HFFc6 (cell line): ENCODE measurements at places on chromosomes 5 and 9. TPM values are rescaled to one million over a fixed set of nuclear protein-coding genes. Genes with fewer than 3 reads are reported as not detected.

GPRIN1 gene
- 2.8 to 5.2 TPM (median 3.0 TPM) in 3 replicates for total RNA-seq

PCDHGA12 gene
- total RNA-seq = 7.2 and 18.6 TPM in 2 replicates

WWC1 gene
- 4.8 to 6.6 TPM (median 5.3 TPM) in 3 replicates for total RNA-seq

GPR151 gene
- total RNA-seq = not detected in 3 replicates

HBEGF gene
- total RNA-seq = 6.0 to 10.0 TPM (median 8.0 TPM) in 3 replicates

IQGAP2 gene
- total RNA-seq = 0.37 TPM in 1 of 2 replicates, not detected in the other

- DNase-seq = peak; percentile 27
Measured at GRCh38 chr9:4666042-4666699, at the start of gene SPATA6L. TSS of gene SPATA6L (minus strand) at chr9:4666480. CDS start at chr9:4666250, 230 bp downstream.

DNA sequence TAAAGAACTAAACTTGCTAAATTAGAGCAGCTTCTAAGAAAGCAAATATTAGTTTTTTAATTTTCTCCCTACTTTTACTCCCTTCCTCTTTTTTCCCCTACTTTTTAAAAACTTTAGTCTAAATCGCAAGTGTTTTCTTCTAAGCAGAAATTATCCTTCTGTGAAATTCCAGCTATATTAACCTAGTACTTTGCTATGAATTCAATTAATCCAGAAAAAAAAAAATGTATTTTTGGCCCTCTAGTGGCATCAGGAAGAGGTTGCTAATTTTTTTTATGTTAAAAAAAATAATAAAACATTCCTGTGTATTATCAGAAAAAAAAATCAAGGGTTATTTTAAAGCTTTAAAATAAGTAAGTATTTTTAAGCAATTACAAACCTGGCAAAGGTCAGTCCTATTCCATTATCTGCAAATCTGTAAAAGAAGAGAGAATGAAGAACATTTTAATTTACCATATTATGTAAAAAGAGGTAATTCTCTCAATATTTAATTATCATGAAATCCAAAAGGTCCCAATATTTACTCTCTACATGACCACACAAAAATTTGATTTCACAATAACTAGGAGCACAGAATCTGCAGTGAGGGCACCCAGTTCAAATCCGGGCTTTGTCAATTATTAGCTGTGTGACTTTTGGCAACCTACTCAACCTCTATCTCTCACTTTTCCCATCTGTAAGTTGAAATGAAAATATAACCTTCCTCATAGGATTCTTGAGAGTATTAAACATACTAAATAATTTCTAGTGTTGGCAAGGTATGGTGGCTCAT, 52.0 kb downstream of the CEMIP2 start:
- no peak for DNase-seq

DNA sequence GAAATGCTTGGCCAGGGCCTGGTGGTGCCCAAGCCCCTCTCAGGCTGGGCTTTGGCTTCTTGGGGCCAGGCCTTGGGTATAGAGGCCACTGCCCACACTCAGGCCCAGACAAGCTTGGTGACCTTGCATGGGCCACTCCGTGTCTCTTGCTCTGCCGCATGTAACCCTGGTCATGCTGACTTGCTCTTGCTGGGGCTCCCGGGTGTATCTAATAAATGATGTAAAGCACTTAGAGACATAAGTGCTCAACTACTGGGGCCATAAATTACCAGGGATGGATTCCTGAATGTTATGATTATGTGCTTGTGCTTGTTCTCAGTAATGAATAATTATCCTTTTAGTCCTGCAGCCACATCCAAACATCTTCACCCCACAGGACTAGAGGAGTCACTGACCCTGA, 54.0 kb downstream of the C5orf15 start:
- no peak for DNase-seq

- peak; percentile 86 for DNase-seq
Measured at GRCh38 chr5:55850839-55851674, at the start of gene IL31RA. TSS of gene IL31RA (plus strand) at chr5:55851357. CDS start at chr5:55851571, 214 bp downstream.

DNA sequence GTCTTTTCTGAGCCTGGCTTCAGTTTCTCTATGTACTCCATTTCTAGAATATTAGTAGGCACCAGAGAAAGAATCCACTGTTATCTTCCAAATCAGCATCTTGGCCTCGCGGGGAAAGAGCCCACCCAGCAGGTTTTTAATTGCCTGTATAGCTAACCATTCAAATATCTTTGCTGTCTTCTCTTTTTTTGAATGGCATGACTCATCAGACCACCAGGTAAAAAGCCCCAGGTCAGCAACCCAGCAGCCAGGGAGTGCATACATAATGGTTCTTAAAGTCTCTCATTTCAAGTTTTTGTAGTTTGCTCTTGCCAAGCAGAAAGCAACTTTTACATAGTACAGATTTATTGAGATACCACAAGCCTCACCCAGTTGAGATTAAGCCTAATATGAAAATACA, 50.7 kb downstream of the TMEM167A start:
- no peak for DNase-seq

DNA sequence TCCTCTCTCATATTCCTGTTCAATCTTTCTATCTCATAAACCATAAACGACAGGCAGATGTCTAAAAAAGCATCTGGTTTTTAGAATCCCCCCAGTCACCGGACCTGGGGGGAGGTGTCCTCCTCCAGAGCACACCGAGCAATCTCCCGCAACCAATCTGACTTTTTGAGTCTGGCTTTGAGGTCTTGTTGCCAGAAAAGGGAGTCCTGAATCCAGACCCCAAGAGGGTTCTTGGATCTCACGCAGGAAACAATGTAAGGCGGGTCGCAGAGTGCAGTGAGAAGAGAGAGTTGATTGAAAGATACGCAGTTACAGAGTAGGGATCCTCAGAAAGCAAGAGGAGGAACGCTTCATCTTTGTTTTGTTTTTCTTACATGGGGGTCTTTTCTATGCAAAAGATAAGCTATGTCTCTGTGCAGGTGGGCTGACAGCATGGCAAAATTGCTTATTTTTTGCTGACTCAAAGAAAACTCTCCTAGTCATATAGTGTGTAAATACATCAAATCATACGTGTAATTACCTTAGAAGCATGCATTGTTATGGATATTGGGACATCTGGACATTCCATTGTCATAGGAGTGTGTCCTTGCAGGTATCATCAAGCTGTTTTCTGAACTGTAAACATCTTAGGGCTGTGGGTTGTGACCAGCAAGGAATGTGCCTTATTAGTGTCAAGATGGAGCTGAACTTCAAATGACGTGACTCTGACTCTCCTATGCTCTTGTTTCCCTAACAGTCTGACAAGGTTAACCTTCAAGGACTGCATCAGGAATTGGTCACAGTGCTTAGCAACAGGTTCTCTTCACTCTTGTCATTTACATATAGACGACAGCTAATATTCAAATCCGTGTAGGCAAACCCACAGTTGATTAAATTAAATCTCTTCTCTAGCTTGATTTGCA, 159.3 kb upstream of the DAPK1 start:
- no peak for DNase-seq

DNA sequence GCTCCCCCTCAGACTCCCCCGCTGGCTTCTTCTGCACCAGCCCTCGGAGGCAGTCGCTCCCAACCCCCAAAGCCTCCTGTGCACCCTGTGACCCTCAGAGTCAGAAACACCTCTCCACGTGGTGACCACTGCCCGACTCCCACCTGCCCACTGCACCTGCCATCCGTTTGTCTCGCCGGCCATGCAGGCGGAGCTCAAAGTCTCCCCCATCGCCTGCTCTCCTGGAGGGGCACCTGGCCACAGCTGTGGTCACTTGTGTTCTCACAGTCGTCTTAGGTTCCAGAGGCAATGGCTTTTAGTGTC, 38.2 kb downstream of the MRPL36 start:
- DNase-seq = no peak

GRCh38 chr5:164184158-164184557, 678.7 kb downstream of the MAT2B start:
- no peak for DNase-seq

DNA sequence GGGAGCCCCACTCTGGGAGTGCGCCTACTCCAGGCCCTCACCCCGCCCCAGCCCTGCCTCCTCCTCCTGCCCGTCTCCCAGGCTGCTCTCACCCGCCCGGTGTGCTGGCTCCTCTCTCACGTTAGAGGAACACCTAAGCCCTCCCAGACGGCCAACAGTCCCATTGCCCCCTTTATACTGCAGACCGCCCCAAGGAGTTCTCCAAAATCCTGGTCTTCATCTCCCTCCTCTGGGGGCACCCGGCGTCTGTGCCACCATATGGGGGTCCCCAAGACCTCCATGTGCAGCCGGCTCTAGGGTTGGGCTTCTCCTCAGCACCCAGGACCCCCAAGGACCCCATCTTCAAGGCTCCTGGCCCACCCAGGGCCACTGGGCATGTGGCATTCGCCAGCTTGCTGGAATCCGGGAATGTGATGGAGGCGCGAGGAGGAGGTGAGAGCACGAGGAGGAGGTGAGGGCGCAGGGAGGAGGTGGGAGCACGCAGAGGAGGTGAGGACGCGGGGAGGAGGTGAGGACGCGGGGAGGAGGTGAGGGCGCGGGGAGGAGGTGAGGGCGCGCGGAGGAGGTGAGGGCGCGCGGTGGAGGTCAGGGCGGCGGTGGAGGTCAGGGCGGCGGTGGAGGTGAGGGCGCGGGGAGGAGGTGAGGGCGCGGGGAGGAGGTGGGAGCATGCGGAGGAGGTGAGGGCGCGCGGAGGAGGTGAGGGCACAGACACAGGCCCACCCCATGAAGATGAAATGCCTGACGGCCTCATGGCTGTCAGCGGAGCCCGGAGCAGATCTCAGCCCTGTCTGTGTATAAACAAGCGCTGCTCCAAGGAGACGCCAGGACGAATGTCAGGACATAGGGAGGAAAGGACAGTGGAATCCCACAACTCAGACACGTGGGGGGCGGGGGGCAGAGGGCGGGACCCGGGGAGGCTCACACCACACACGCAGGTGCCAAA, 41.2 kb downstream of the EXD3 start:
- no peak for DNase-seq

DNA sequence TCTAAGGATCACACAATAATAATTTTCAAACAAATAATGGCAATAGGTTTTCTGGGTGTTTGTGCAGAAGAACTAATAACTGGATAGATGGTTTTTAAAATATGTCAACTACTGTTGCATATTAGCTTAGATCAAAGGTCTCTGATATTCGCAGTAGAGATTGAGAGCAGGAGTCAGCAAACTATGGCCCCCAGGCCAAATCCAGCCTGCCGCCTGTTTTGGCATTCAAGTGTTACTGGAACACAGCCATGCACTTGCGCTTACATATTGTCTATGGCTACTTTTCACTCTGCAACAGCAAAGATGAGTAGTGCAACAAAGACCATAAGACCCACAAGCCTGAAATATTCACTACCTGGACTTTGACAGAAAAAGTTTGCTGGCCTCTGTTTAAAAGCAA, 260.8 kb downstream of the GRIA1 start:
- DNase-seq = no peak

DNA sequence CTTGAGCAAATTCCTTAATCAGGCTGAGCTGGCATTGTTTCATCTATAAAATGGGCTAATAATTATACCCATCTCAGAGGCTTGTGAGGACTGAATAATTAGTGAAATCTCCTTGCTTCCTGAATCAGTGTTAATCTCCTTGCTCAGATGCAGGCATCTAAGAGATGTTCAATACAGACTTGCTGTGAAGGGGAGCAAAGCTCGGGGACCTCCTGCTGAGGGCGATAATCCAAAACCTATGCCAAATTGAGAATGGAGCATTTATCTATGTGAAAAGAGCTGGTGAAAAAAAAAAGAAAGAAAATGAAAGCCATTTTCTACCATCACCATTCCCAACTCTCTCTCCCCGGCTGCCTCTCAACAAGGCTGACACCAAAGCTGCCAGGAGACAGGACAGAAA, 37.3 kb downstream of the ADRA1B start:
- no peak for DNase-seq

DNA sequence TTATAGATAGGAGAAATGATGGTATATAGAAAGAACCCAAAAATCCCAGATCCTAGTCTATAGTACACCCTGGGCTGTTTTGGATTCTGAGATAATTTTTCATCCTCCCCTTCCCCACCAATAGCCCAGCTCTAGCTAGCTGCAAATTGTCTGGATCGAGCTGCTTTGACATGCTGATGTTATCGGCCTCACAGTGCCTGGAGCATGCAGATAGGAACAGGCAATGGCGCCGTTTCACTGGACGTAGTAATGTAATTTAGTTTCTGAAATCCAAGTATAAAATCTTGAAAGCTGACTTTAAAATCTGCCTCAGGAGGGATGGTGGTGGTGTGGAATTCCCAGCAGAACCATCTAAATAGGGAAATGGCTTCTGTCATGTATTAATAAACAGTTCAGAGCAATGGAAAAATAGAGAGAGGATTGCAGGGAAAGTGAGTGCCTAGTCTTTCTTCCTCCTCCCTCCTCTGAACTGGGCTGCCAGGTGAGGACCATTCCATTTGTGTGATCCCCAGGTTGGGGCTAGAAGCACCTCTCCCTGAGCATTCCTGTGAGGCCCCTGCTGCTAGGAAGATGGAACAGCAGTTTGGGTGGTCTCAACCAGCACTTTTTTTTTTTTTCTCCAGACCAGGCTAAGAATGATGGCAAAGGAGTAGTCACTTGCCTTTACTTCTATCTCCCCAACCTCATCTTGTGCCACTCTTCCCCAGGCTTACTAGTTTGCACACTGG, 31.9 kb downstream of the FAM219A start:
- no peak for DNase-seq

GRCh38 chr5:39521098-39521860, 96.5 kb upstream of the DAB2 start:
- DNase-seq = no peak

DNA sequence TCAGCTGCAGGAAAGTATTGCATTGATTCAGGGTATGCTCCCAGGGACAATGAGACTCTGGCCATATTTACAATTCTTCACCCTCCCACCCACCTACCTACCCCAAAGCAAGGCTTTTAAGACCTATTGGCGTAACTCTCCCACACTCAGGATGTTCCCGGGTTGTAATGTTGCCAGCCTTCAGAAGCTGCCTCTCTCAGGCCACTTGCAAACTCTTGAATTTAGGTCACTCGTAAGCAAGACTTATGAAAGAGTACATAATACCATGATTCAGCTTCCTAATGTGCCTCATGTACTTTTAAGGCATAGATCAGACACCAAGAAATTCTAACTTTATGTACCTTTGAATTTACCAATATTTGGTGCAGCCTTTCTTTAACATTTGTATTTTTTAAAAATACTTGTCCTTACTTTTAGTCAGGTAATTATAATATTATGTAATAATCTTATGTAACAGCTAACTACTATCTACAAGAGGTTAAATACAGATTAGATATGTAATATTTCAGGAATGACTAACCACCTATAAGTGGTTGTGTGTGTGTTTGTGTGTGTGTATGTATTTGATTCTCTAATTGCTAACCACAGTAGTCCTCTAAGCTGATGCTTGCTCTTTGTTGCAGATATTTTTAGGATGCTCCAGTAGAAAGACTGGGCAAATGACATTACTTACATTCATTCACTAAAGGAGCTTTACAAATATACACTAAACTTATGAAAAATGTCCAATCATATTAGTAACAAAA, 630.5 kb upstream of the MEF2C start:
- no peak for DNase-seq

- no peak for DNase-seq
Measured at GRCh38 chr5:94777056-94777880, 158.8 kb downstream of the SLF1 start.
